GM23248 (cell line): ENCODE measurements at places on chromosomes 16 and 17. TPM values are rescaled to one million over a fixed set of nuclear protein-coding genes. Genes with fewer than 3 reads are reported as not detected.

The WSB1 gene
- 127 and 155 TPM in 2 replicates for total RNA-seq

GRCh38 chr17:27299384-27300049 is 5.6 kb downstream of the WSB1 start:
- no peak for DNase-seq

The GDE1 gene
- 77.1 and 85.0 TPM in 2 replicates for total RNA-seq

DNA sequence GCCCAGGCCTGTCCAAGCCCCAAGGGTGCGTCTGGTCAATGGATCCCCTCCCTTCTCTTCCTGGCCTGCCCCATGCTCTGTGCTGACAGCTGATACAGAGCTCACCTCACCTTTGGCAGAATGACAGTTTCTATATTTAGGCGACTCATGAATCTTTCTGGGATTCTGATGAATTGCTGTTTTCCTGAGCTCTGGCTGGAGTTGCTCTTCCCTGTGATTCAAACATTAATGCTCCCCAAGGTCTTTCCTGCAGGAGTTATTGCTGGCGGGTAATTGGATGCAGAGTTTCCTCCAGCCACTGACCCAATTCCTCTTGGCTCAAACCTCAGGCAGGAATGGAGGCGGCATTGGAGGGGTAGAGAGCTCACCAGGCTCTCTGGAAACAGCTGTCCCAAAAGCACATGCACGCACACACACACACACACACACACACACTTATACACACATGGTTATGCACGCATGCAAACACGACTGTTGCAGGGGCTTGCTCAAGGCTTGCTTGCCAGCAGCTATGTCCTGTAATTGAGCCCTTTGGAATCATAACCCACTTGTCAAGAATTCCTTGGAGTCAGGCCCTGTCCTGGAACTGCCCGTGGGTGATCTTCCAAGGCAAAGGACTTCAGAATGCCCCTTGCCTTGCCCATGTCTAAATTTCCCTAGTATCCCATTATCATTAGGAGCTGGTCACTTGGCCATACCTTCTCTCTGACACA is 128.8 kb downstream of the ASIC2 start:
- DNase-seq, result peak; percentile 7

DNA sequence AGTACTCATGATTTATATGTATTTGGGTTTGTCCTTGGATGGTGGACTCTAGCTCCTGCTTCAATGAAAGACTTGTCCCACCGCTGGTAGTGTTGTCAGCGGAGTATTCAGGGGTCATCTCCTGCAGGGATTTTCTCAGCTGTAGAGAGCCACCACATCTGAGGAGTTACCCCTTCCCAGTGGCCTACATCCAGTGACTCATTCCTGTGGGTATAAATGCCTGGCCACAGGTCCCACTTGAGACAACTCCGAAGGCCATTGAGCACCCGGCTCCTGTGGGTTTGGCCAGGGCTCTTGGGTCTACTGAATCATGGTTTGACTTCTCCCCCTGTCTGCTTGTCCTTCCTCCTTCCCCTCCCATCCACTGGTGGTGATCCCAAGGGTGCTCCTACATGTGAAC is 34.6 kb upstream of the WSB1 start:
- no peak for DNase-seq

DNA sequence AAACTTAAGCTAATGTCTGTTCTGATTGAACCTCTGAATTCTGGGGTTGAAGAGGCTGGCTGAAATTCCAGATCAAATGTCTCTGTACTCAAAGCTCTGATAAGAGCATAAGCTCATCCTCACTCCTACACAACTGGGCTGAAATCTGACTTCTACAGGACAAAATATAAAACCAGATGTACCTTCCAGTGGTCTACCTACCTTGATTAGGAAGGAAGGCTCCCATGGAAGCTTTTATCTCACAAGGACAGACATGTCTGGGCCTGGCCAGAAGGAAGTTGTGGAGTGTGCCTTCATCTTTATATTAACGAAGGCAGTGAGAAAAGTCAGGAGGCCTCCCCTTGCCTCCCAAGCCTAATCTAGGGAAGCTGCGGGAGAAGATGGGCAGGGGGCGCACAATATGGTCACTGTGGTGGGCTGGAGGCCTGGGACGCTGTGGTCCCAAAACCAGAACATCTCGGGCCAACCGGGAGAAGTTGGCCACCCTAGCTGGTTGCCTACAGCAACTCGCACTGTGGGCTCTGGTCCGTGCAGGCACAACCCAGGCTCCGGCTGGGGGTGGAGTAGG is 55.6 kb upstream of the LRRC37A3 start:
- DNase-seq, result no peak

The ENGASE gene
- total RNA-seq, result 7.8 and 8.4 TPM in 2 replicates

DNA sequence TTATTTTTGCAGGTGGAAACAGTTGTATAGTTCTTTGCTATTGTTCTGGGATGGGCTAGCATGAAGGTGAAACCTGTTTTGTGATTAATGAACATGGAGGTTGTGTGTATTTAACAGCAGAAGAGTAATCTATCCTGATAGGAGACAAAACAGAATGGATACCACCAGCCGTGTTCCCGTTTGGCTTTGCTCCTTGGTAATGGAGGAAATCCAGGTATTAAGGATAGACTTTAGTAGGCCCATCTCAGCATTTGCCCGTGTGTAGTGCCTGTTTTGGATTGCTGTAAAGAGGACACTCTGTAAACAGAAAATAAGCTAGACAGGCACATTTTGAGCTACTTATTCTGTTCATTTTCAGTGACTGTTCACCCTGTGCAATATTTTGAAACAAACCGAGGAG is 215.1 kb downstream of the RBFOX1 start:
- no peak for DNase-seq
